Mesothelial cell of epicardium (in vitro differentiated cells): ENCODE measurements at places on chromosomes 7 and 10. TPM values are rescaled to one million over a fixed set of nuclear protein-coding genes. Genes with fewer than 3 reads are reported as not detected.

DNA sequence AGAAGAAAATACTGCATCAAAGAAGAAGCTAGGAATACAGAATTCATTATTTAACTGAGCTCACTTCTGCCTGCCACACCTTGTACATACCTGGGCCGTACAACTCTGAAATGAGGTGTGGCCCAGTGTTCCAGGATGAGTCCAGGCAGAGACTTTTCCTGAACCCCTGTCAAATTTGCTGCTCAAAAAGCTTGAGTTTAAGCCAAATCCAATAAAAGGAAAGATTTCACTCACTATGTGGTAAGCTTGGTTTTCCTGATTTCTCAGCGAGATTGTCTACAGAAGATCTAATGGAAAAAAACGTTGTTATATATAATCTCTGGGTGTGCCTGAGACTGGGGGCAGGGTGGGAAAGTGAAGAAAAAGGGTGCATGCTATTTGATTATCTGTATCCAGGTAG lies 72.1 kb upstream of the EGFR start:
- no peaks in the 10 kb centered on the region for H3K27me3 ChIP-seq
- H3K4me3 ChIP-seq, result no peak overlapping the region
- H3K27ac ChIP-seq, result peak overlapping the region; percentile 6
- no peak for DNase-seq

DNA sequence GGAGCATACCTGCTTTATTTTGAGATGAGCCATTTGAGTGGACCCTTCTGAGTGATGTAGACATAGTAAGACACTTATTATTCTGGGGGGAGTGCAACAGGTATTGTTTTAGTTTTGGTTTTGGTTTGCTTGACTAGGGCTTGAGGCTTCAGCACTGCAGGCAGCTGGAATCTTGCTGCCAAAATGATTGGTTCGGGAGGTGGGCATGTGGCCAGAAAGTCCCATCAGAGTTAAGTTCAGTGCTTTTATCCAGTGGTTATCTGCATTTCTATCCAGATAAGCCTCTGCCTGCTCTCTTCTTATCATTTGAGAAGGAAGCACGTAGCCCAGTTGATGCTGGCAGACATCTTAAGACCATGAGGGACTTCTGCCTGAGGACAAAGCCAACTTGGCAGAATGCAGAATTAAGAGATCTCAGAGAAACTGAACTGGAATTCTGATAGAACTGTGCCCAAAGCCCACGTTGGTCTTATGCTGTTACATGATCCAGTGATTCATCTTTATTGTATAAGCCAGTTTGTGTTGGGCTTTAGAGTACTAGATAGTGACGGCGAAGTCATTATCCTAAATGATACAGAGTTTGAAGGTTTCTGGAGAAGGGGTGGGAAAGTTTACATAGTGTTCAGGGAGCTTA lies 9.6 kb upstream of the JAZF1 start:
- H3K27ac ChIP-seq, result no peak overlapping the region
- H3K4me1 ChIP-seq, result peaks cover 11% of the 10 kb centered on the region
- DNase-seq, result no peak
- no peaks in the 10 kb centered on the region for H3K36me3 ChIP-seq

DNA sequence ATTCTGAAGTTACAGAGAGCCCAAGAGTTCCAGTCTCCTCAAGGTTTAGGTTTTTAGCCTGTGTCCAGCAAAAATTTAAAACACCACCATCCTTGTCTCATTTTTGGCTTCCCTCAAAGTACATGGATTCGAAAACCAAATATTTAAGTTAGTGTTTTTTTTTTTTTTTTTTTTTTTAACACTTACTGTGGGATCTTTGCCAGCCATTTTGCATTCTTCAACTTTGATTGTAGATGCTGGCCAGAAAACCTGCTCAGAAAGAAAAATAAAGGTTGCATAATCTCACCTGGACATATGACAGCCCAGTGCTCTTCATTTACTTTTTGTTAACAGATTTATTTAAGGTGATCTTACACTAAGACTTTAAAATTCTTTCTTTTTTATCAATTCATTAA lies 91.6 kb downstream of the SEMA3C start:
- peaks cover 55% of the 10 kb centered on the region for H3K4me1 ChIP-seq
- no peak overlapping the region for H3K4me3 ChIP-seq
- peaks cover 13% of the 10 kb centered on the region for H3K36me3 ChIP-seq
- H3K27ac ChIP-seq, result no peak overlapping the region

DNA sequence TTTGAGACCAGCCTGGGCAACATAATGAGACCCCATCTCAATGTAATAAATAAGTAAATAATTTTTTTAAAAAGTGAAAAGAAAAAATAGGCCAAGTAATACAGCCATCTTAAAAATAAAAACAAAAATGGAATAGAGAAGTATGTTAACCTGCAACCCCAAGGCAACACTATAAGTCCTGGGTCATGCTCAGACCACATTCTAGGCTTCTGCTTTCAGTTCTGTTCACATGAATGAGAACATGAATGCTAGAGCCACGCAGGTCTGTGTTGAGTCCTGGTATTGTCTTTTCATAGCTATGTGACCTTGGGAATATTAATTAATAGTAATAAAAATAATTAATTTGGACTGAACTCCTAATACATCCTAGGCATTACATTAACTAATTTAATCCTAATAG lies 284.0 kb downstream of the AUTS2 start:
- H3K4me3 ChIP-seq, result no peak overlapping the region
- DNase-seq, result no peak
- H3K4me1 ChIP-seq, result peaks cover 49% of the 10 kb centered on the region
- no peak overlapping the region for H3K27ac ChIP-seq
- no peaks in the 10 kb centered on the region for H3K27me3 ChIP-seq
- no peaks in the 10 kb centered on the region for H3K36me3 ChIP-seq

- H3K4me3 ChIP-seq, result no peak overlapping the region
- H3K4me1 ChIP-seq, result no peaks in the 10 kb centered on the region
- no peak overlapping the region for H3K27ac ChIP-seq
- peaks cover 7% of the 10 kb centered on the region for H3K36me3 ChIP-seq
- no peak for DNase-seq
- no peaks in the 10 kb centered on the region for H3K27me3 ChIP-seq
Measured at GRCh38 chr10:113202011-113202410, 252.0 kb downstream of the TCF7L2 start.

GRCh38 chr7:104929921-104930320 lies 84.1 kb upstream of the KMT2E start:
- DNase-seq, result no peak
- H3K27ac ChIP-seq, result no peak overlapping the region
- H3K4me3 ChIP-seq, result no peak overlapping the region
- no peaks in the 10 kb centered on the region for H3K36me3 ChIP-seq

DNA sequence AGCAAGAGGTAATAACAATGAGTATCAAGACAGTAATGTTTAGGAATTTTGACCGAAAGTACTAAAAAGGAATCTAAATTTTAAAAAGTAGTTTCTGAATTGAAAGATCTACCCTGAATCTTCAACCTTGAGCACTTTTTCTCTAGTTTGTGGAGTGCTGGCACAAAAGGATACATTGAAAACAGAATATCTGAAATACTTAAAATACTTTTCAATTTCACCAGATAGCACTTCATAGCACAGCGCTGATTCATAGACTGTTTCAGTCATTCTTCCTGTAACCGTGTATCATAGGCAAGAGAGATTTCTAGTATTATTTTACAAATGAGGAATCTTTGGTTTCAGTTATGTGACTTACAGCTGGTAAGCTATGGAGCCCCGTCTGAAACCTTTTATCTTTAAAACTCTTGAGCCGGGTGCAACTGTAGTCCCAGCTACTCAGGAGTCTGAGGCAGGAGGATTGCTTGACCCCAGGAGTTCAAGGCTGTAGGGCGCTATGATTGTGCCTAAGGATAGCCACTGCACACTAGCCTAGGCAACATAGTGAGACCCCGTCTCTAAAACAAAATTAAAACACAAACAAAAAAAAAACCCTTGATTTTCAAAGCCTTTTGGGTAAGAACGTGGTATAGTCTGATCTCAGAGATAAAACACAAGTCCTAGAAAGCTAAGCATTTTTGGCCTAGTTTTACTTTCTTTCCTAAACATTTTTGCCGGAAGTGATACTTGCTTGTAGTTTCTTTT lies 35.1 kb downstream of the FHIP2A start:
- H3K4me1 ChIP-seq, result peaks cover 14% of the 10 kb centered on the region
- DNase-seq, result no peak
- no peak overlapping the region for H3K4me3 ChIP-seq
- peaks cover 46% of the 10 kb centered on the region for H3K36me3 ChIP-seq
- peak overlapping the region; percentile 91 for H3K27ac ChIP-seq
- no peaks in the 10 kb centered on the region for H3K27me3 ChIP-seq

- H3K27ac ChIP-seq, result no peak within 1 kb of the TSS
- H3K36me3 ChIP-seq, result no peaks in the 10 kb centered on the region
- H3K27me3 ChIP-seq, result peaks cover 30% of the 10 kb centered on the region
- no peak for DNase-seq
- H3K4me3 ChIP-seq, result peak within 1 kb of the TSS; percentile 51
- H3K4me1 ChIP-seq, result peaks cover 14% of the 10 kb centered on the region
Measured at GRCh38 chr10:95756041-95756761, at the start of gene ENTPD1. Gene ENTPD1 (plus strand): TSS chr10:95756163. CDS start chr10:95756240, 77 bp downstream.

- H3K36me3 ChIP-seq, result no peaks in the 10 kb centered on the region
- H3K27me3 ChIP-seq, result peaks cover 2% of the 10 kb centered on the region
- DNase-seq, result no peak
- H3K4me3 ChIP-seq, result no peak overlapping the region
- peaks cover 10% of the 10 kb centered on the region for H3K4me1 ChIP-seq
Measured at GRCh38 chr10:3264161-3264761, 91.7 kb upstream of the PITRM1 start.

- H3K4me1 ChIP-seq, result no peaks in the 10 kb centered on the region
- no peak overlapping the region for H3K27ac ChIP-seq
- H3K27me3 ChIP-seq, result peaks cover 30% of the 10 kb centered on the region
- no peak overlapping the region for H3K4me3 ChIP-seq
Measured at GRCh38 chr10:44564790-44565189, 179.9 kb upstream of the CXCL12 start.

DNA sequence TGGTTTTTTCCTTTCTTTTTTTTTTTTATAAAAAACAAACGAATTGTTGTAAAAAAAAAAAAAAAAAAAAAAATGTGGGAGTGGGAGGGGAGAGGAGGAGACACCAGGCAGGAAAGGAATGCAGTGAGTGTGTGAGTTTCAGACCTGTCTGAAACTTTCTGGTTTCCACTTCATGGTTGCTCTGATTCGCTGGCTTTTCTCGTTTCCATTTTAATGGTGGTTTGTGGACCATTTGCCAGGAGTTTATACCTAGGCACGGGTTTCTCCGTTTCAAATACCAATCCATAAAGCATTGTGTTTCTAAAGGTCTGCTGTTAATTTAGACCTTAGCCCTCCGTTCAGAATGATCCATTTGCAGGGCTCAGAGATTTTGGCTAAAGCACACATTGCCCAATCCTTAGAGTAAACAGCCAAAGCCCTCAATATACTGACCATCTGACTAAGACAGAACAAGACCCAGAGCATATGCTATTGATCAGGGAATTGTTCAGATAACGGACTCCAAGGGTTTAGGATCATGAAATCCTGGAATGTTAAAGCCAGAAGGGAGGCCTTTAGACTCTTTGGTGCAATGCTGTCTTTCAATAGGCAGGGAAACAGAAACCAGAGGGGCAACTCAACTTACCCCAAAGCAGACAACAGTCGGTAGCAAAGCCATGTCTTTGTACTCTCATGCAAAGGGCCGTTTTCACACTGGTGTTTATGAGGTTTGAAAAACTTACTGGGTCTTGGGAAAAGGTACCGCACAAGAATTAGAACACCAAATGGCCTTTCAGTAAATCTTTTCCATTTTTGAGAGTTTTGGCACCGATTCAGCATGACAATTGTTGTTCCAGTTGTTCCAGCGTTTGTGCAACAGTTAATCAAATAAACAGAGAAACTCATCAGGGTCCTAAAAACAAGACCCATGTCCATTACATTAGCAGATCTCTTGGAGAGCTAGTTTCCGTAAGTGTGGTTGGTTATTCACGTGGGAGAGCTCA lies 94.3 kb upstream of the AGBL3 start:
- H3K36me3 ChIP-seq, result peaks cover 26% of the 10 kb centered on the region

- H3K4me3 ChIP-seq, result no peak overlapping the region
- peaks cover 77% of the 10 kb centered on the region for H3K4me1 ChIP-seq
- H3K27me3 ChIP-seq, result no peaks in the 10 kb centered on the region
Measured at GRCh38 chr7:106067678-106068077, 44.4 kb downstream of the SYPL1 start.

DNA sequence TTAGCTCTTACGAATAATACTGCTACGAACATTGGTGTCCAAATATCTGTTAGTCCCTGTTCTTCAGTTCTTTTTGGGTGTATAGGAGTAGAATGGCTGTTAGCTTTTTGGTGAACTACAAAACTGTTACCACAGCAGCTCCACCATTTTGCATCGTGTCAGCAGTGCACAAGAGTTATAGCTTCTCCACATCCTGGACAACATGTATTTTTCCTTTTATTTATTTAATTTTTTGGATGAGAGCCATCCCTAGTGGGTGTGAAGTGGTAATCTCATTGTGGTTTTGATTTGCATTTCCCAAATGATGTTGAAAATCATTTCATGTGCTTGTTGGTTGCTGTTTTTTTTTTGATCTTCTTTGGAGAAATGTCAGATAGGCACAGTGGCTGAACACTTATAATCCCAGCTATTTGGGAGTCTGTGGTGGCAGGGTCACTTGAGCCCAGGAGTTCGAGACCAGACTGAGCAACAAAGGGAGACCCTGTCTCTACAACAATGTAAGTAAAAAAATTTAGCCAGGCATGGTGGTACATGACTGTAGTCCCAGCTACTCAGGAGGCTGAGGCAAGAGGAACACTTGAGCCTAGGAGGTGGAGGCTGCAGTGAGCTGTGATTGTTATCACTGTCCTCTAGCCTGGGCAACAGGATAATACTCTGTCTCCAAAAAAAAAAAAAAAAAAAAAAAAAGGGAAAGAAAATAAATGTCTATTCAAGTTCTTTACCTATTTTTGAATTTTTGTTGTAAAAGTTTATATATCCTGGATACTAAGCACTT lies 31.7 kb downstream of the TRIM24 start:
- H3K4me1 ChIP-seq, result peaks cover 15% of the 10 kb centered on the region
- peaks cover 57% of the 10 kb centered on the region for H3K36me3 ChIP-seq
- H3K27ac ChIP-seq, result peak overlapping the region; percentile 7

- H3K27me3 ChIP-seq, result peaks cover 90% of the 10 kb centered on the region
- DNase-seq, result peak; percentile 20
- no peak overlapping the region for H3K27ac ChIP-seq
- H3K36me3 ChIP-seq, result no peaks in the 10 kb centered on the region
Measured at GRCh38 chr10:27743012-27743876, 2.4 kb downstream of the MKX start.

The LRRTM3 gene
- 4.6 to 5.6 TPM (median 5.2 TPM) in 3 replicates for total RNA-seq

The RBP3 gene
- total RNA-seq, result not detected in 3 replicates

The STEAP1B gene
- 0.29 to 0.58 TPM in 2 of 3 replicates, not detected in the other for total RNA-seq

The SP8 gene
- not detected in 3 replicates for total RNA-seq
